ENCODE measurements at places on chromosomes 12 and 14. TPM values are rescaled to one million over a fixed set of nuclear protein-coding genes. Genes with fewer than 3 reads are reported as not detected.

ARID4A gene
- 38.0 TPM for total RNA-seq

SIRT4 gene
- total RNA-seq = 9.3 TPM

COPZ1 gene
- total RNA-seq = 183 TPM

DNA sequence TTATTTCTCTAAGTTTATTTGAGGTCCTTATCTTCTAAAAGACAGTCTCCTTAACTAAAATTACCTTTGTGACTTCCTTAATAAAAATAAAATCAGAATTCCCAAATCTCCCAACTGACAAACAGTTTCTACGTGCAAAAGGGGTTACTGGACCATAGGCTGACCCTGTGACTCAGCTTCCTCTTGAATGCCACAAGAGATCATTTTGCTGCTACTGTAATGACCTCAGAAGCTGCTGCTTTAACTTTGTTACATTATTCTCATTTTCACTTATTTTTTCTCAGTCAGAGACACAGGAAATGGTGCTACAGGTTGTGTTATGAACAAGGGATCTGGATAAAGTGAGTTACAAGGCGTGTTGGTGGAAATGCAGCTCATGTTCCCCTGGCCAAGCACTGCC, 132.2 kb upstream of the TMTC2 start:
- no peak for DNase-seq

DNA sequence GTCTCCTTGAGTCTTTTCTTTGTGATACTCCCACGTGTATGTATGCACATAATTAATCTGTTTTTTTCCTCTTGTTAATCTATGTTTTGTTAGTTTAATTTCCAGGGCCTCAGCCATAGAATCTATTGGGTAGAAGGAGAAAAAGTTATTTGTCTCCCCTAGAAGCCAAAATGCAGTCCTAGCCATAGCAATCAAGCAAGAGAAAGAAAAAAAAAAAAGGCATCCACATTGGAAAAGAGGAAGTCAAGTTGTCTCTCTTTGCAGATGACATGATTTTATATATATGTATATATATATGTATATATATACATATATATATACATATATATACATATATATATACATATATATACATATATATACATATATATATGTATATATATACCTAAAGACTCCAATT, 25.4 kb upstream of the ETV6 start:
- no peak for DNase-seq

L2HGDH gene
- 4.3 TPM for total RNA-seq

DNA sequence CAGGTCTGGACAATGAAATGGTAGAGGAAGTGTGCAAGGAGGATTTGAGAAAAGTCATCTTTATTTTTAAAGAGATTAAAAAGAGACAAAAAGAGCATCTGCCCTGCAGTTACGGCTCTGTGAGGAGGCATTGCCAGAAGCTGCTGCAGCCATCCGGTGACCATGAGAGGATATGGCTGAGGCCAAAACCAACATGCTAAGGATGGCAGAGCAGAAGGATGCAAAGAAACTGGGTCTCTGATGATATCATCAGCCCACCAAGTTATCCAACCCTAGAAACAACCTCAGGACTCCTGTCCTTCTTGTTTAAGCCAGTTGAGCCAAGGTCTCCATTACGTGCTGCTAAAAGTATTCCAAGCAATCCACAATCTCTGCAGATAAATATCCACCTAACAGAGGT, 48.0 kb upstream of the CCND2 start:
- no peak for DNase-seq

DNA sequence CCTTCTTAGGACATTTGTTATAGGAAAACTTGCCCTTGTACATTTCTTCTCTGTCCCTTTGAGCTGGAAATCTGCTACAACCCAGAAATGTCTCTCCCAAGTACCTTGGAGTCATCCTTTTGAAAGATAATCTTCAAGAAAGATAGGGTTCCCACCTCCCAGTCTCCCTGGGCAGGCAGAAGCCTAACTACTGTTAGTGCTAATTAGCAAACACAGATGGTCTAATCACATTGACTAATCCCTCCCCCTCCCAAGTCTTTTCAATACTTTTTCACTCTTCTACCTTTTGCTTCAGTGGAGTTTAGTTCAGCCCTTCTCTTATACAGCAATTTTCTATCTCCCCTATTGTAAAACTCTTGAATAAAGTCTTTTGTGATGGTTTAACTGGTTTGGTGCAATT, 129.8 kb upstream of the PPFIA2 start:
- no peak for DNase-seq

EIF2S3B gene
- 0.55 TPM for total RNA-seq

LAG3 gene
- total RNA-seq = not detected

LRFN5 gene
- total RNA-seq = 5.6 TPM

DNA sequence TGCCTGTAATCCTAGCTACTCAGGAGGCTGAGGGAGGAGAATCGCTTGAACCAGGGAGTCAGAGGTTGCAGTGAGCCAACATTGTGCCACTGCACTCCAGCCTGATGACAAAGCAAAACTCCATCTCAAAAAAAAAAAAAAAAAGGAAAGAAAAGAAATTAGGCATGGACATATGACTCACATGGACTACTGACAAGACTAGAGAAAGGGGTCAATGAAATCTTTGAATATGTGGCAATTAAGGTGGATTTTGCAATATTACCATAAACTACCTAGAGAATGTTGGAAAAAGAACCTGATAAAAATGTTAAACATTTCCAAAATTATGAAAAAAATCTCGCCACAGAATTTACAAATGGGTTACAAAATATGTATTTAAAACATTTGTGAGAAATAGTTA, 873.6 kb downstream of the C12orf50 start:
- DNase-seq = no peak

OVCH1 gene
- total RNA-seq = 0.17 TPM

DNA sequence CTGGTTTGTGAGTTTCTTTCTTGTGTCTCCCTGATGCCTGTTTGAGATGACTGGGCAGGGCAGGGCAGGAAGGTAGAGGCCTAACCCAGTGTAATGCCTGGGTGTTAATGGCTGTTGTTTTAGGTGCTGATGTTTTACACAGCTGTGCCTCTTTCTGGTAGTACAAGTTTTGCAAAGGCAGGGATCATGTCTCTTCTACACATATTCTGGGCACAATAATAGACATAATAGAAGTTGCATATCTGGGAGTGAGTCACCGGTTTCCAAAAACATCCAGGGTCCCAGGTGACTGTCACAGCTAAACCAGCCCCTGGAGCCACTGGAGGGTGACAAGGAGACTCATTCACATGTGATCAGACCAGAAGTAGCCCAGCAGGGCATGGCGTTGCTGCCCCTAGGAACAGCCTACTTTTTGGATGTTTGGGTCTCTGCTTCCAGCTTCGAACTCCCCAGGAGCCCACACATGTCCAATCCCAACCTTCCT, 18.1 kb downstream of the TPCN1 start:
- peak; percentile 46 for DNase-seq

Measured in adrenal gland (tissue), 19 donors.